ENCODE measurements at places on chromosomes 5 and 9.

DNA sequence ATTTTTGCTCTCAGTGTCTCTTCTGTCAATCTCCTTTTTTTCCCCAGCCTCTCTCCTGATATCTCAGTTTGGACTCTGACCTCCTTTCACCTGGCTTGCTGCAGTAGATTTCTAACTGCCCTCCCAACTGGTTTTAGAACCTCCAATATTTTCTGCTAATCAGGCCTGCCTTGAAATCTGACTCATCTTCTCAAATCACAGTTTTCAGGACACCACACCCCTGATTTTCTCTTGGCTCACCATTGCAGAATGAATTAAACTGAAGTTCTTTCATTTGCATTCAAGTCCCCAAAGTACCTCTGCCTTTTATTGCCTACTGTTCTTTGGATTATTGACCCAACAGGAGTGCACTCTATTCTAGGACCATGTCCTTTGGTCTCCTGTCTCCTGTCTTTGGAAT lies 310.4 kb upstream of the TRPC7 start:
- no peak overlapping the region for H3K27ac ChIP-seq
- DNase-seq = no peak
- no peaks in the 10 kb centered on the region for H3K27me3 ChIP-seq
- peaks cover 19% of the 10 kb centered on the region for H3K4me1 ChIP-seq
- no peaks in the 10 kb centered on the region for H3K36me3 ChIP-seq

GRCh38 chr9:98314381-98315066 lies 59.1 kb upstream of the TBC1D2 start:
- H3K27ac ChIP-seq = peak overlapping the region; percentile 17
- DNase-seq = peak; percentile 26
- H3K27me3 ChIP-seq = no peaks in the 10 kb centered on the region

GRCh38 chr5:140214831-140215230 lies 39.8 kb downstream of the CYSTM1 start:
- no peaks in the 10 kb centered on the region for H3K36me3 ChIP-seq
- H3K27me3 ChIP-seq = no peaks in the 10 kb centered on the region
- DNase-seq = peak; percentile 46
- no peak overlapping the region for H3K4me3 ChIP-seq

DNA sequence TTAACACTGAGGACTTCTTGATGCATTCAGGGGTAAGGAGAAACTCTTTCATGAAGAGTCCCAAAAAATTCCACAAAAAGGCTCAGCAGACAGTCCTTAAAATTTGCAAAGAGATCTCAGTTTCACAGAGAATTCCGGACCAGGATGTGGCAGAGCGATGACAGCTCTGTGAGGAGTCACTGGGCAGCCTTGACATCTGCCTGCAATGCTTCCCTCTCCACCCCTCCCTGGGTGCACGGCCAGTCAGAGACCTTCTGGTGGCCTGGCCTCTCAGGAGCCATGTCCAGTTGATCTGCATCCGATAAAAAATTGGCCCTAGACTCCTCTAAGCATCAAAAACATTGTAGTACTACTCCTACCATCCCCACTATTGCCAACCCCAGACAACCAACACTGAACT lies 76.8 kb downstream of the MACROH2A1 start:
- DNase-seq = no peak
- H3K27ac ChIP-seq = no peak overlapping the region
- H3K4me3 ChIP-seq = no peak overlapping the region

- peaks cover 23% of the 10 kb centered on the region for H3K4me1 ChIP-seq
- no peaks in the 10 kb centered on the region for H3K27me3 ChIP-seq
- no peak overlapping the region for H3K27ac ChIP-seq
- H3K4me3 ChIP-seq = no peak overlapping the region
- DNase-seq = no peak
Observed at GRCh38 chr9:126864771-126865170, 4.3 kb downstream of the ZBTB34 start.

DNA sequence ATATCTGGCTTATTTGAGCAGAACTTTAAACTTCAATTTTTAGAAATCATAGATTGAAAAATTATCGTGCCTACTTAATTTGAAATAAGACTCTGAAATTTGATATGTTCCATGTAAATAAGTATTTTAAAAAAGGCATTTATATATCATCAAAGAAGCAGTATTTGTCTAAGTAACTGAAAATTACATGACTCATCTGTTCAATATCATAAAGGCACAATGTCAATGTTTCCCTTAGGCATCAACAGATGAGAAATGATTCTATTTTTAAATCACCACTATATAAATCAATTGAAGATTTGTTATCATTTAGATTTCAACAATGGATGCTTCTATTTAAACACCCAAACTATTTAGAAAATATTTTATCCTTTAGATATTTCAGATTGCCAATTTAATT lies 142.9 kb upstream of the POU5F2 start:
- H3K4me1 ChIP-seq = peaks cover 16% of the 10 kb centered on the region
- DNase-seq = no peak
- no peak overlapping the region for H3K4me3 ChIP-seq
- H3K27ac ChIP-seq = no peak overlapping the region

DNA sequence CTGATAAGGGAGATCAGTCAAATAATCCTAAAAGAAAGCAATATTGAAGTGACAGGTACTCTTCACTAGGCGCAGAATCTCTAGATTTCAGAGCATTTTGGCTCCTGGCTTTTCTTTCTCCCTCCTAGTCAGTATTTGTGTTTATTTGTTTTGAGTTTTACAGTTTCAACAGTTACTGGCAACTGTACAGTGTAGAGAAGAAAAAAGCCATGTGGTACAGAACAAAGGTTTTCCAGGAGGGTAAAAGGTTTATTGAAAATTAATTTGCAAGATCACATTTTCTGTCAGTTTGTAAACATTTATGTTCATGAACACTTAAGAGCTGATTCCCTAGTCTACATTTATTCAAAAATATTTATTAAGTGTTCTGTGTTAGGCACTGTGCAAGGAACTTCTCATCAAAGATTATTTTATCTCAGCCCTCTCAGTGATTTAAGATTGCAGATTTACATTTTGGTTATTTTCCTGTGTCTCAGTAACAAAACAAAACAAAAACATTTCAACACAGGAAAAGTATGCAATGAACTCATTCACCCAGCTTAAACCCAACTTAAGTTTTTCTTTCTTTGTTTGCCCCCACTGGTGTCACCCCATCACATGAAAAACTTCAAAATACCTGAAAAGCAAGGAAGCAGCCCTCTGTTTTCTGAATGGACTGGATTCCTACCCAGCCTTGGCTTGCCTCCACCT lies 12.9 kb downstream of the MINAR2 start:
- H3K27ac ChIP-seq = no peak overlapping the region
- DNase-seq = no peak
- H3K36me3 ChIP-seq = no peaks in the 10 kb centered on the region
- no peak overlapping the region for H3K4me3 ChIP-seq
- no peaks in the 10 kb centered on the region for H3K27me3 ChIP-seq
